Epithelial cell of proximal tubule (primary cell): ENCODE measurements at places on chromosomes 3 and 15.

DNA sequence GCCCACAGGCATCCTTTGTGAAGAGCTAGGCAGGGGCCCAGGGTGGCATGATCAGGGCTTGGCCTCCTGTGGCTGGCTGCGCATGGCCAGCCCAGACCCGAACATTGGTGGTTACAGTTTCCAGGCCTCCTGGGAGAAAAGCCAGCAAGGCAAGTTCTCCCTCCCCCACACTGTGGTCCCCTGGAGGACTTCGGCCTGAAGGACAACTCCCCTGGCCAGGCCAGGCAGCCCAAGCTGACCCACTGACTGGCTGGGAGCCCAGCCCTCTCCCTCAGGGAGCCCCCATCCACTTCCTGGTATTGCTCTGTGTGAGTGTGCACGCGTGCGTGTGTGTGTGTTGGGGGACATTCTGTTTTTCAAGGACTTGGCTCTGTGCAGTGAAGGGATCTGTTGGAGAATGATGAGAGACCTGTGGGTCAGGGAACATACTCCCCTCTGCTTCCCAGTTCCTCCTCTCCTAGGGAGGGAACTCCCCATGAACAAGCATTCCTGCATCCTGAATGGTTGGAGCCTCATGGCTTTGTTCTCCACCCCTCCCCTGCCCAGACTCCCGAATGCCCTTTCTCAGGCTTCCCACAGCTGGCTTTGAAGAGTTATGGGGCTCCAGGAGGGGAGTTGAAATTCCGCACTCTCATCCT is 29.5 kb downstream of the CORO2B start:
- DNase-seq = no peak

GRCh38 chr3:195005251-195005620 is 265.7 kb downstream of the XXYLT1 start:
- DNase-seq = no peak

DNA sequence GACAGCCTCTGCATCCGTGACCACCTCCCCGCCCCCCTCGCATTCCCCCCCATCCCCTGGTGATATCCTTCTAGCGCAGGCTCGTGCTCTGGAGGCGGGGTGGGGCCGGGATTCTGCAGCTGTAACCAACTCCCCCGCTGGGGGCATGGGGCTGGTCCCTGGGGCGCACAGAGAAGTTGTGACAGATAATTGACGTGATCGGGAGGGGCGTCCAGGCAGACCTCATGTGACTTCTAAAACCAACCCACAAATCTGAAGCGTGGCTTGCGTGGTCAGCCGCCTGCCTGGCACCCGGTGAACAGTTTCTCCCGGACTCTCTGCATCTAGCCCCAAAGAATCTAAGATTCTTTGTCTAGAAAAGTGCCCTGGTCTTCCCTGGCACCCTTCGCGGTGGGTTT is 100.6 kb upstream of the IGF1R start:
- no peak for DNase-seq

DNA sequence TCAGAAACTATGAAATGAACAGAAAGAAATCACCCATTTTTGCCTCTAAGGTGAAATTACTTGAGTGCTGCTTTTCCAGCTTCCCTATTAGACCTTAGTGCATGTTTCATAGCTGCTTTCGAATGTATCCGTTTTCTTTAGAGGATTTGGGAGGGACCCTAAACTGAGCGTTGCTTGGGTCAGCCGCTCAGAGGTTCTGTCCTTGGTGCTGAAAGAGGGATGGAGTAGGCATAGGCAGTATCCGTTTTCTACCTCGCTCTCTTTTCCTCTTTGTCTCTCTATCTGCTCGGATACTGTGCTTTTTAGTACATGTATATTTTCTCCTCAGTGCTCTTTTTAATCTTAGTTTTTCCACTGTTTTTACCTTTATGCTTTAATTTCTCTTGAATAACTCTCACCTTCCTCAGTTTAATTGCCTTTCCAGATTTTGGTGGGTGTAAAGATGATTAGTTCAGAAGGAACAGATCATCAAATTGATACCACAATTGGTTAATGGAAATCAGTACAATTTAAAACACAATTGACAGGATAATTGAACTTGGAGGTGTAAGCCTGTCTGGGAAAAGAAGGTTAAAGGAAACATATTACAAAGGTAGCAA is at the start of gene DRD3:
TSS of gene DRD3 (minus strand) at position 283 of the 599 bp plus-strand sequence. CDS start 7,060 bp downstream, outside the sequence.
- DNase-seq = no peak

DNA sequence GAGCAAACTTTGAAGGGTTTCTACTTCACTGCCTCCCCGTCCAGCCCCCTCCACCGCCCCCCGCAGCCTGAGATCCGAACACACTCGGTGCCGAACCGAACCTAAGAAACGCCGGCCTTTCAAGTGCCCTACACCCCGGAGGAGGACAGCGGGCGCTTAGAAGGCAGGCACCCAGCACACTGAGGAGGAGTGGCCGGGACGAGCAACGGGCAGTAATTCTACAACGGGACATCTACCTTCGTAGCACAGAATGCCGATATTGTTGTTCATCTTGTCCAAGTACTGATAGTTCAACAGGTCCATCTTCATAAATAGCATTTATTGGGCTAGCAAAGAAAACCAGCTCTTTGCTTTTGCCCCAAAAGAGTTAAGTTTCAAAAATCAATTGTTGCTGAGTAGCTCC is 513 bp downstream of the VGLL4 start:
- no peak for DNase-seq

DNA sequence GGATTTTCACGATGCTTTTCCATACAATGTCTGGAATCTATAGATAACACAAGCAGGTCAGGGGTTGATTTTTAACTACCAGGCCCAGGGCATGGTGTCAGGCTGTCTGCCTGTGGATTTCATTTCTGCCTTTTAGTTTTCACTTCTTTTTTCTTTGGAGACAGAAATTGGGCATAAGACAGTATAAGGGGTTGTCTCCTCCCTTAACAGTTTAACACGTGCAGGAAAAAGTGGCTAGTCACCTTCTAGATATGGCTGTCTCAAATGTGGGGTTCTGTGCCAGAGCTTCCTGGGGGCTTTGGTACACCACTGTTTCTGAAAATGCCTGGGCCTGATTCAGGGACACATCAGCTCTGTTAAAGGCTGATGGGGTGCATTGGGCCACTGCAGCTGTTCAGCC is 7.4 kb upstream of the ZNF589 start:
- no peak for DNase-seq

DNA sequence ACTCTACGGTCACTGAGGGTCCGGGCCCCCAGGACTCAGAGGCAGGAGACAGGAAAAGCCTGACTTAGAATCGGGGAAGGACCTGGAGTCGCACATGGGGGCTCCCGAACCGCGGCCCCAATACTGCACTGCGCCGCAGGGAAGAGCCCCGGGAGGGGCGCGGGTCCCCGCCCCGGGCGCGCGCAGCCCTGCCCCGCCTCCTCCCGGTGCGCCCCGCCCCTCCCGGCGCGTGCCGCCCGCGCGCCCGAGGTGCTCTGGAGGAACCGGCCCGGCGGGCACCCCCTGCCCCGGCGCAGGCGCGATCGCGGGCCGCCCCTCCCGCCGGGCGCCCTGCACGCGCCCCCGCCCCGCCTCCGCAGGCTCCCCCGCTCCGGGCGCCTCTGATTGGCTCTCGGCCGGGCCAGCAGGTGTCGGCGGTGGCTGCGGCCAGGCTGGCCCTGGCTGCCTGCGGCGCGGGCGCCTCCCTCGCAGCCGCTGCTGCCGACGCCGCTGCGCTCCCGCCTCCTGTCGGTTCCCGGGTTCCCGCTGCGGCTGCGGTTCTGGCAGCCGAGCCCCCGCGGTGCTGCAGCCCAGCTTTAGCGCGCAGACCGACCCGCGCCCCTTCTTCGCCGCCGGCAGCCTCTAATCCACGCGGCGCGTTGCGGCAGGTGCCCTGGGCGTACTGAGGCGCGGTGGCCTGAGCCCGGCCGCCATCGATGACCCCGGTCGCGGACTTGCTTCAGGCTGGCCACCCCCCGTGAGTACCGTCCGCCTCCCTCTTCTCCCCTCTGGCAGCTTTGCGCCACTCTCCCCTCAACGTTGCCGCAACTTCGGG is at the start of gene MYRIP:
TSS of gene MYRIP (plus strand) at position 429 of the 814 bp plus-strand sequence. CDS start 91,208 bp downstream, outside the sequence.
- no peak for DNase-seq

- no peak for DNase-seq
These were observed 4.3 kb downstream of the GNB5 start for GRCh38 chr15:52186651-52187486.

DNA sequence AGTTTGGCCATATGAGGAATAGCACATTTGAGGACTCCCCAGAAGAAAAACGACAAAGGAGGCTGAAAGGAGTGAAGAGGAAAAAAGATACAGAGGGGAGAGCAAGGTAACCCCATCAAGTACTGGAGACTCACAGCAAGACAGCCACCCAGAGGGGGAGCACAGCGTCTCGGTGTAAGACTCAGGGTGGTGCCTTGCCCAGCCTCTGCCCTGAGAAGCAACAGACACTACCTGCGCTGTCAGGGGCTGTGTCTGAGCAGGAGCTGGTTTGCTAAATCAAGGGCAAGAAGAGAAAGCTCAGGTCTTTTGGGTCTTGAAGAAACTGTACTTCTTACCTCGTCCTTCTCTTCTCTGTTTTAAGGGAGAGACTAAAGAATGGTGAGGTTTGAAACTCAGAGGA is 27.9 kb downstream of the FBXO45 start:
- no peak for DNase-seq

- no peak for DNase-seq
These were observed 590 bp downstream of the POLG start for GRCh38 chr15:89333959-89334509.

DNA sequence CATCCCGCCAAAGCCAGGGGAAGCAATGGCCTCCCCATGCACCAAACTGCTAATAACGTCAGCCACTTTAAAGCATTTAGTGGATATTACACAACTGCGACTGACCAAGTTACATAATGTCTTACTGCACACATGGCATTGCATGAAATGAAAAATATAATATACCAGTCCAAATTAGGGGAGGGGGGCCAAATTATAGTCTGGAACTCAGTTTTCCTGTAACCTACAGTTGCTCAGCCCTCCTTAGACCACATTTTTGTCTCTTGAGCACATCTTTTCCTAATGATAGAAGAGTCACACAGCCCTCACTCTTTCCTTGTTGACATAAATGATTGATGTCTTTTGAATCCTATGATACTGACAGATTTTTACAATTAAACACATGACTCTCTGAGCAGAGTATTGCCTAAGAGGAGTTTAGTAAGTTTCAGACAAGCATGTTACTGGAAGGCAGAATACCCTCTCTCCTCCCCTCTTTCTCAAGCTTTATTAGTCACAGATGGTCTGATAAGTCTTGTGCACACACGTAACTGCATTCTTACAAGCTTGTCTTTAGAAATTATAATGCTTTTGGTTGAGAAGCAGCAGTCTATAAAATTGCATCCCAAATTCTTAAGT is 1.1 kb upstream of the PLD1 start:
- DNase-seq = no peak

DNA sequence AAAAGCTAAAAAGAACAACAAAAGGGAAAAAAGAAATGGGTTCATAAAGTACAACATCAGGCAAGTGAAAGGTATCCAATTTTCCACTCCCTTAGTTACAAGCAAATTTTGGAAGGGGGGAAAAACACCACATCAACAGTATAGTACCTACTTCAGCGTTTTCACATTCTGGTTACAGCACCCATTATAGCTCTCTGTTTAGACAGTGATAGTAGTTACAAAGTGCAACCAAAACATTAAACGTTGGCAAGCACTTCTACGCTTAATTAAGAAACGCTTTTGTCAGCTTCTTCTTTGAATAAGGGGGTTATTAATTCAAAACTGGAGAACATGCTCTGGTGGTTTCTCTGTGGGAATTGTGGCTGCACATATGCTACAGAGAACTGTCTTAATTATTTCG is 180.2 kb downstream of the VPS13C start:
- no peak for DNase-seq

DNA sequence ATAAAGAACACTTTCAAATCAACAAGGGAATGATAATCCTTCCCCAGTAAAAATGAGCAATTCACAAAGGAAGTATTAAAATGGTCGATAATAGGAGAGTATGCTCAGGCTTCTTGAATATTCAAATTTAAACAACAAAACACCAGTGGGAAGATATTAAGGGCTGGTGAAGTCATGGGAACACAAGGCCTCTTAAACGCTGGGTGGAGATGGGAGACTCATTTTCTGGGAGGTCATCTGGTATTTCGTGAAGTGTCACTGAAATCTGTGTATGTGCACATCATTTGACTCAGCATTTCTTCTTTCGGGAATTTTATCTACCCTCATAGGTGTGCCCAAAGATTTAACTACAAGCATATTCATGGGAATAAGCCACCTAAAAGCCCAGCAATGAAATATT is 40.1 kb upstream of the CTXND1 start:
- DNase-seq = no peak

DNA sequence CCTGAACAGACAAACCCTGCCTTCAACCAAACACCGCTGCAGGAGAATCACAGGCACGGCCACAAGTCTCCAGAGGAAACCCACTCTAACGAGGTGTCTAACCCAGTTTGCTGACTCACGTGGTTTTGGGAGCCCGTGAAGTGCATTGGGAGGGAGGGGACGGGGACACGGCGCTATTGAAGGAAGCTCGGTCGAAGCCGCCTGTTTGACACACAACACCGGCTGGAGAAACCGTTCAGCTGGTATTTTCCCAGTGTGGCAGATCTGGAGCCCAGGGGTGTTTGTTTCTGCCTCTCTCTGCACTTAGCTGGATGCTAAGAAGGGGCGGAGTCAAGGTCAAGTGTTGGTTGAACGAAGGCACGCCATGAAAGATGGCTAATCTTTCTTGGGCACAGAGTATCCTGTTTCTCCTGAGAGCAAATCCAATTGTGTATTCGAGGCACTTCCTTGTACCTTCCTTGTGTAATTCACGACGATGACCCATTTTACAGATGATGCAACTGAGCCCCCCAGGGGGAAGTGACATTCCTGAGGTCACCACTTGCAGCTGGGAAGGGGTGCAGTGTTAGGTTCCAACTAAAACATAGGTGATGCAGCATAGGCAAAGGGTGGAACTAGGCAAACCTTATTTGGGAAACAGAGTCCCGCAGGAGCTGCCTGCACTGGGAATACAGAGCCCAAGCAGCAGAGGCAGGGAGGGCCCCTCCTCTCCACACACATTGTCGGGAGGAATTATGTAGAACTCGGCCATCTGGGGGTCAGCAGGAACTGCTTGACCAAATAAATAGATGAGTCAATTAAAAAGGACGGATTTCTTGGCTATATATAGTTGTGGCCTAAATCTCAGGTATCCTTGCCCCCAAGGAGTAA is 22.5 kb downstream of the SLC6A6 start:
- no peak for DNase-seq

GRCh38 chr3:43162230-43163084 is 56.6 kb upstream of the POMGNT2 start:
- no peak for DNase-seq
